ENCODE measurements at places on chromosomes 4 and X. TPM values are rescaled to one million over a fixed set of nuclear protein-coding genes. Genes with fewer than 3 reads are reported as not detected.

- no peaks in the 10 kb centered on the region for H3K36me3 ChIP-seq
- H3K27ac ChIP-seq = no peak overlapping the region
- H3K27me3 ChIP-seq = no peaks in the 10 kb centered on the region
- H3K4me3 ChIP-seq = no peak overlapping the region
- peaks cover 10% of the 10 kb centered on the region for H3K4me1 ChIP-seq
- no peak for DNase-seq
These were observed 40.4 kb upstream of the PROM1 start for GRCh38 chr4:16124232-16124631.

The MAGIX gene
- 2.0 TPM for polyA plus RNA-seq

The APOO gene
- polyA plus RNA-seq = 8.3 TPM

The CXCL5 gene
- not detected for polyA plus RNA-seq

The SUPT20HL1 gene
- not detected for polyA plus RNA-seq

DNA sequence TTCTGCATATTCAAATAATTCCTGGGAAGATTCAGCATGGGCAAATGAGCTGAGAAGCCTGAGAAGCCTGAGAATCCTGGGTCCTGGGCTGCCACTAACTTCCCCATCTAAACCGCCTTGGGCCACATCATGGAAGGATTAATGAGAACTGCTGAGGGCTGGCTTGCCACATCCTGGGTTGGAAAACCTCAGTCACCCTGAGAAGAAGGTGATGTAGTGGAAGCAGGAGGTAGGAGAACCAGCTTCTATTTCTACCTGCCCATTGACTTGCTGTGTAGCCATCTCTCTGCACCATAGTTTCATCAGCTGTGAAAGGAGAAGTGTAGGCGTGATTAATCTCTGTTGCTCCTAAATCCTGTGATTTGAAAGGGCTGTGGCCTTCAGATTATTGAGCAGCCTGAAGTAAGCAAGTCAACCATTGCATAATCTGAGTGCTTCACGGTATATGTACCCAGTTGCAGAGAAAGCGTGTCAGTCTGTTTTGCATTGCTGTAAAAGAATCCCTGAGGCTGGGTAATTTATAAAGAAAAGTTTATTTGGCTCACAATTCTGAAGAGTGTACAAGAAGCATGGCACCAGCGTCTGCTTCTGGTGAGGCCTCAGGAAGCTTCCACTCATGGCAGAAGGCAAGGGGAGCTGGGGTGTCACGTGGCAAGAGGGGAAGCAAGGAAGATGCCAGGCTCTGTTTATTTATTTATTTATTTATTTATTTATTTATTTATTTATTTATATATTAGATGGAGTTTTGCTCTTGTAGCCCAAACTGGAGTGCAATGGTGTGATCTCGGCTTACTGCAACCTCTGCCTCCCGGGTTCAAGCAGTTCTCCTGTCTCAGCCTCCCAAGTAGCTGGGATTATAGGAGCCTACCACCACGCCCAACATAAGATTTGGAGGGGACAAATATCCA lies 140.9 kb upstream of the ATP6AP2 start:
- H3K36me3 ChIP-seq = no peaks in the 10 kb centered on the region
- peak; percentile 56 for DNase-seq
- H3K4me1 ChIP-seq = peaks cover 28% of the 10 kb centered on the region
- H3K4me3 ChIP-seq = no peak overlapping the region

- no peak for DNase-seq
- H3K27me3 ChIP-seq = peaks cover 17% of the 10 kb centered on the region
- no peaks in the 10 kb centered on the region for H3K4me1 ChIP-seq
- H3K27ac ChIP-seq = no peak overlapping the region
- no peaks in the 10 kb centered on the region for H3K36me3 ChIP-seq
These were observed 28.8 kb downstream of the NKX6-1 start for GRCh38 chr4:84470204-84470785.

- peak overlapping the region; percentile 20 for H3K4me3 ChIP-seq
- DNase-seq = peak; percentile 50
- H3K36me3 ChIP-seq = no peaks in the 10 kb centered on the region
- peaks cover 3% of the 10 kb centered on the region for H3K4me1 ChIP-seq
- no peak overlapping the region for H3K27ac ChIP-seq
These were observed 14.4 kb upstream of the RAB40A start for GRCh38 chrX:103533511-103534216.

The HSD17B13 gene
- polyA plus RNA-seq = not detected

The TMEM150C gene
- not detected for polyA plus RNA-seq

The VSIG4 gene
- polyA plus RNA-seq = 56.8 TPM

- no peaks in the 10 kb centered on the region for H3K36me3 ChIP-seq
- no peaks in the 10 kb centered on the region for H3K4me1 ChIP-seq
- H3K27ac ChIP-seq = no peak overlapping the region
- DNase-seq = no peak
These were observed 688.0 kb downstream of the PCDH7 start for GRCh38 chr4:31408121-31408520.

The NRK gene
- not detected for polyA plus RNA-seq

DNA sequence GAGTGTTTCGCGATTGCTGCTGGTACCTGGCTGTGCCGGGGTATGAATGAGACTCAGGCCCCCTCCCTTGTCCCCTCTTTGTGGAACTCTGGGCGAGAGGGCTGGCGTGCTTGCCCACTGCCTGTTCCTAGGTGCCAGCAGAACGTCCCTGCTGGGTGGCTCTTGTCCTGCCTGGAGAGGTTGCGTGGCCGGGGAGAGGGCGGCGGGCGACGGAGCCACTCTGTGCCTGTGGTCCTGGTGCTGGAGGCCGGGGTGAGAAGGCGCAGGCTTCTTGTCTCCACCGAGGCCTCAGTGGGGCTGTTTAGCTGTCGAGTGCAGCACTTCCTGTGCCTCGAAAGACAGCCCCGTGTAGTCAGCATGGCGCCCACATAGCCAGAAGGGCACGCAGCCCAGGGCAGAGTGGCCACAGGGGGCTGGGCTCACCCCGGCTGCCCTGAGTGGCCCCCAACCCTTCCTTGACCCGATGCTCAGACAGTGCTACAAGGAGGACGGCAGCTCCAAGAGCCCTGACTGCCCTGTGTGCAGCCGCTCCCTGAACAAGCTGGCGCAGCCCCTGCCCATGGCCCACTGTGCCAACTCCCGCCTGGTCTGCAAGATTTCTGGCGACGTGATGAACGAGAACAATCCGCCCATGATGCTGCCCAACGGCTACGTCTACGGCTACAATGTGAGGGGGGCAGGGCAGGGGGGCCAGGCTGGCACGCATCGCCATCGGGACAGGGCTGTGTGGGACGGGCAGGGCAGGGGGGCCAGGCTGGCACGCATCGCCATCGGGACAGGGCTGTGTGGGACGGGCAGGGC lies 8.9 kb upstream of the UVSSA start:
- peaks cover 67% of the 10 kb centered on the region for H3K36me3 ChIP-seq
- DNase-seq = no peak
- H3K27ac ChIP-seq = peak overlapping the region; percentile 79
- no peaks in the 10 kb centered on the region for H3K27me3 ChIP-seq
- H3K4me3 ChIP-seq = no peak overlapping the region

DNA sequence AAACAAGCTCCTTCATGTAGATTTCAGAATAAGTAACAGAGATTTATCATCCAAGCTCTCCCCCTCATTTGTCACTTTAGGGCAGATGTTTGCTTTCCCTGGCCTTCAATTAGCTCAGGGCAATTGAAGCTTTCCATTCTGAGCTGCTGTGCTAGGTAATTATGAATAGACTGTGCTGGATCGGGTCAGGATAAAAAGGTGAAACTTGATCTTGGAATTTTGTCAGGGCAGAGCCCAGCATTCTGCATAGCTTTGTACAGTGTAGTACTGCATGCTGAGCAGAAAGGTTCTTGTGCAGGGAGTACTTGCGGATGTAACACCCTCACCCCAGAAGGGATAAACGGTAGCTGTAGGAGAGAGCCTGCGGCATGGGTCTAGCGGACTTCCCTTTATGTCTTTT lies 64.0 kb upstream of the CLDN34 start:
- DNase-seq = no peak
- no peak overlapping the region for H3K27ac ChIP-seq

The HMX1 gene
- polyA plus RNA-seq = not detected

DNA sequence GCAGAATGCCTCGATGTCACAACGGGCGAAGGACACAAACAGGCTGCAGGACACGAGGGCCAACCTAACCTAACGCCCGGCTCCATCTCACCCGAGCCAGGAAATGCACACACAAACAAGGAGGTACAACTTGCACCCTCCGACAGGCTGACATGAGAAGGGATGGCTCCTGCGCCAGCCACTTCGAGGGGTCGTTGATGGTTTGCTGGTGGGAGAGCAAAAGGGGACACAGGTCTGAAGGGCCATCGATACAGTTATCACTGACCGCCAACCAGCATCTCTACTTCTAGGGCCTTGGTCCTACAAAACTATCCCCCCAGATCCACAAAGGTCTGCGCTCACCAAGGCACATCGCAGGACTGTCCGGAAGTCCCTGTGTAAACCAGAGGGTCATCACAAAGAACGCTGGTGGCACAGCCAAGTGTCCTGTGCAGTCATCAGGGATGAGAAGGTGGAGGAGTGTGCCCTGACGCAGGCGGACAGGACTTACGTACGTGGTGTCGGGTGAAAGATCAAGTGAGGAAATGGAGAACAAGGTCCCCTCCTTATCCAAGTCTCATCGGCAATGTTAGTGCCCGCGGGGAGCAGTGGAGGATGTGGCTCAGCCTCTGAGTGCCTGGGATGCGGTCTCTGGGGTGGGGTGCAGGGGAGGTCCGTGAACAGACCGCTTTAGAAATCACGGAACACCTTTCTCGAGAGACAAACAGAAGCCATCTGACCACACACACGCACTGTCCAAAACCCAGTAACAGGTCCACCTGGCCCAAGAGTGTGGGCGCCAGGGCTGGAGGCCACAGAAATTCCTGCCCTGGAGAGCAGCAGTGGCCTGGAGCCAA lies 7.0 kb downstream of the MXD4 start:
- H3K36me3 ChIP-seq = peaks cover 73% of the 10 kb centered on the region
- H3K4me3 ChIP-seq = no peak overlapping the region
- H3K27me3 ChIP-seq = no peaks in the 10 kb centered on the region
- no peak for DNase-seq
